Stimulated activated CD4-positive, alpha-beta T cell treated with anti-CD3 and anti-CD28 coated beads, Interleukin-12 subunit alpha, Interleukin-12 subunit beta, amount 100 ng/mL, for 24 hours (primary cell): ENCODE measurements at places on chromosomes 4 and X.

- DNase-seq = no peak
These were observed 16.2 kb downstream of the NKX6-1 start for GRCh38 chr4:84482564-84483563.

GRCh38 chr4:169270810-169271691, at the start of gene SH3RF1:
Gene SH3RF1 (minus strand): TSS chr4:169270956. CDS start chr4:169269212, 1,744 bp downstream.
- peak; percentile 8 for DNase-seq

DNA sequence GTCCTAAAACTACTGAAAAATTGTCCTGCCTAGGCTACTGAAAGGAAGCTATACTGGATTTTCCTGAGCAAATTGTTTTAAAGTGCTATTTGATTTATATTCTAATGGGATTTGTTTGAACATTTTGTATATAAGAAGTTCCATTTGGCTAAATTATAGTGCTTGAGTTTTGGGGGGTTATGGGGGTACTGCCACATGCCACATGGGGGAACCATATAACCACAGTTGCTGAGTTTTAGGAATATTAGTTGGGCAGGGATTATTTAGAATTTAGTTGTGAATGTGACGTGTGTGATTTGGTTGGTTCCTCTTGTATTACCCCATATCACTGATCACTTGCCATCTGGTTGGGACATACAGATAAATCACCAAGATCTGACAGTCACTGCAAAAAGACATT, 224.5 kb upstream of the TAPT1 start:
- no peak for DNase-seq

GRCh38 chr4:91909963-91910362, 393.8 kb upstream of the GRID2 start:
- no peak for DNase-seq

- DNase-seq = no peak
These were observed 209.0 kb downstream of the PPARGC1A start for GRCh38 chr4:23680671-23681518.

- DNase-seq = no peak
These were observed 94.0 kb upstream of the TEX13A start for GRCh38 chrX:105314458-105314857.

DNA sequence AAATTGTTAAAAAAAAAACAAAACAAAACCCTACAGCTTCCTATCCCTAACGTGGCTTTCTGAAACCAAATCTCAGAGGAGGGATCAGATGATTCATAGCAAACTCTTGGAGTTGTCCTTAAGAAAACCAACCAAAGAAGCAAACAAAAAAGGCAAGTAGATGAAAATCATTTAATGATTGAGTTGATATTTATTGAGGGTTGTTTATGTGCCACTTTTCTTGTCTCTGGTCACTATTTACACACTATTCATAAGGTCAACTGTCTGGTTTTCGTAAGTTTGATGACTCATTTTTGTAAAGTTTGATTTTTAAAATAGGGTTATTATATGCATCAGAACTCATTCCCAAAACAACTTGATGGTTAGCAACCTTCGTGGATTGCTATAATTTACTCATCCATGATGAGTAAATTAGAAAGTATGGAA, 133.4 kb downstream of the UNC5C start:
- no peak for DNase-seq

GRCh38 chr4:44535981-44536380, 87.4 kb upstream of the KCTD8 start:
- DNase-seq = no peak

DNA sequence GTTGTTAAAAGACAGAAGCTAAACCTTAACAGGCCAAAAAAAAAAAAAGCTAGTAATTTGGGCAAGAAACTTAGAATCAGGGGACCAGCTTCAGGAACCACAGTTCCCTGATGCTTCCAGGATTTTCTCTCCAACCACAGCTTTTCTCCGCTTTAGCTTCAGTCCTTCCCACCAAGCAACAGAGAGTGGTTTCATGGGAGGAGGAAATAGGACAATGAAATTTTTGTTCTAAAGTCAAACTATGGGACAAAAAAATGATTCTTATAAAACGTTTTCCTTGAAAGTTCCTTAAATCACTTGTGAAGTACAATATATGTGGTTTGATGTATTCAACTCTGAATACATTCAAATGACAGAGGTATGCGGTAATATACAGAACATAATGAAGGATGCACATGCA, 71.0 kb upstream of the DHX15 start:
- no peak for DNase-seq

DNA sequence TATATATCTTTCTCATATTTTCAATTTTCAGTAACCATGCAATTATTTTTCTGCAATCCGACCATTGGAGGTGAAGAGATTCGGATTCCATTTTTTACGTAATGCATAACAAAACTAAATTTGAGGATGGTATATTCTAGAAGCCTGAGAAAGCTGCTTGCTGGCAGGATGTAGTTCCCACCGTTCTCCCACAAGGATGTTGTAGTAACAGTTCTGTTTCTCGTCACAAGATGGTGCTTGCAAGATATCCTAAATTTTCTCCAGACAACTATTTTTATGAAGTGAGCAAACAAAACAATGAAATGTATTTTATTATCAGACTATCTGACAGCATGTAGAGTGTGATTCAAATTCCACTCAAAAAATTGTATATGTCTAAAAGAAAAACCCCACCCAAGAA, 10.7 kb downstream of the PWWP3B start:
- DNase-seq = no peak

DNA sequence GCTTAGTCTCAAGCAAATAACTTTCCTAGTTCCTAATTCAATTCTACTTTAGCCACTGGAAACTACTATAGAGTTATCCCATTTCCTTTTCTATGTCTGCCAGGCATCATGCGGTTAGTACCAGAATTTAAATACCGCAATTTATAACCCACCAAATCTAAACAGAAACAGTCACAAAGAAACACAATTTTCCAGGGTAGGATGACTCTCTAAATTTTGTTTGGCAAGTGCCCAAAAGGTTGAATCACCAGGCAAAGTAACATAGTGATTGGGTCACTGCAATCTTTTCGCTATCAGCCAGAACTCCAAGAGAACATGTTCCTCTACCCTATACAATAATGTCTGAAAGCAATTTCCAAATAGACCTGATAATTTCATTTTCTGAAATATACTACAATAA, 240.2 kb upstream of the GRIA3 start:
- no peak for DNase-seq

DNA sequence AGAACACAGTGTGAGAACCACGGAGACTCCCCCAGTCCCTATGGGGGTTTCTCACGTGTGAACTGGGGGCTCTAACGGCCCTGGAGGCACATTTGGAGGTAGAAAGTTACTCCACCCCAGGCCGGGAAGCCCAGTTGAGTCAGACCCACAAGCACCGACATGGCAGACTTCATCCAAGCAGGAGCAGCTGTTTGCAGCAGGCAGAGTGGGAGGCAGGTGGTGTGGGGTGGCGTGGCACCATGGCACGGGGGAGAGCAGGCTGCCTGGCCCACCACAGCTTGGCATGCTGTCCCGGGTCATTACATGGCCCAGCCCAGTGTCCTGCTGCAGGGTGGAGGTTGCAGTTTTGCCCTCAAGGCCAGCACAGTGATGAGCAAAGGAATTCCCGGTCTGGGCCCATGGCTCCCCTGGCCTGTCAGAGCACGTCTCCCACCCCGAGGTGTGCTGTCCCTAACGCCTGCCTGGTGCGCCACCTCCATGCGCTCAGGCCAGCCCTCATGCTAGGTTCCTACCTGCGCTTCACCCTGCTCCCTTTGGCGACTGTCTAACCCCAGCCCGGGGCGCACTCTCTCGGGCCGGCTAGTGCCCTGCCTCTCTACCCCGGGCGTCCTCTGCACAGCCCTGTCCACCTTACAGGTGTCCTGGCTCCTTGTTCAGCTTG, 90.6 kb upstream of the AFAP1 start:
- no peak for DNase-seq

GRCh38 chr4:6446538-6447451, 25.6 kb downstream of the PPP2R2C start:
- no peak for DNase-seq
